ENCODE measurements at places on chromosomes 7 and 10.
A peak's percentile ranks its signal among the peaks of the same experiment; 100 is the strongest.

DNA sequence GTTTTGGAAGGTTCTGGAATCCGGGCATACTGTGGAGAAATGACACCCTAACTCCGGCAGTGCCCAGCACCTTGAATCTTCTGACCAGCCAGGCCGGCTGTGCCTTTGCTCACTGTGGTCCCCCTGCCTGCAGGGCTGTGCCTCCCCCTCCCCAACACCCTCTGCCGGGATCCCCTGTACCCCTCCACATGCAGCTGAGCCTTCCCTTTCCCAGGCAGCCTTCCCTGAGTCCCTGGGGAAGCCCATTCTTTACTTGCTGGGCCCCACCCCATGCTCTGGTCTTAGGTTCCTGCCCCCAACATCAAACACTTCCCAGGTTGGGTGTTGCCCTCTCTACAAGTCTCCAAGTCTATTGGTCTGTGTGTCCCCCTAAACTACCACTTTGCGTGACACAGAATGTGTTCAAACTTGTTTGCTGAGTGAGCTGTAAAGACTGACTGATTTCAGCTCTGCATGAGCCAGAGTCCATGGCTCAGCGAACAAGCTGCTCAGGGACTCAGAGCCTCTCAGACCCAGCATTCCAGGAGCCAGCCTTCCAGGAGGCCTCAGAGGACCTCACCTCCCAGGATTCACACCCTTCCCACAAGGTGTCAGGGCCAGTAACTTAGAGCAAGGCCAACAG is 31.6 kb downstream of the CALML5 start:
- DNase-seq = no peak

DNA sequence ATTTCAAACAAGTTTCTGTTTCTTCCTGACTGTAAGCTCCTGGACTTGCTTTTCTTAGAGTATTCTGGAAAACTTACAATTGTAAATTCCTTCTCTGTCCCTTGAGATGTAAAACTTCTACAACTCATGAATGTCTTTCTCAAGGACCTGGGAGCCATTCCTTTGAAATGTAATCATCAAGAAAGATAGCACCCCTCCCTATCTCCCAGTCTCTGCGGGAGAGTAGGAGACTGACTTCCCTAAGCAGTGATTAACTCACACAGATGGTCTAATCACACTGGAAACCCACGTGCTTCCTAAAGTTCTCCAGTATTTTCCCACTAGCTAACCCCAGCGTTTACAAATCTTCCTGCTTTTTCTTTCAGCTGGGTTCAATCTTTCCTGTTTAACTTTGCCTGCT is 549.4 kb downstream of the SORCS1 start:
- DNase-seq = peak; percentile 87

DNA sequence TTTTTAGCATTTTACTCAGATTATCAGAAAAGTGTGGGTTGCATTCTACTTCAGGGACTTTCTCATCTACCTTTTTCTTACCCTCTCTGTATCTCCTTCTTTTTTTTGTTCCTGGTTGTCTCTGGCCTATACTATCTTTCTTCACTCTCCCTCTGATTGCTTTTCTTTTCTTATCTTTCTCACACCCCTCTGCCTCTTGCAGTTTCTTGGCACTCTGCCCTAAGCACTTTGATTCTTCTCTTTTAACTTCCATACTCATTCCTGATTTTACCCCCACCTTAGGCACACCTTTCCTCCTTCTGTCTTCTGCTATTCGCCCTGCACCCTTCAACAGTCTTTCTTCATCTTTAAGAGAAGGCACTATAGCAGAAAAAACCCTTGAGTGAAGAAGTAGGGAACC is 92.8 kb upstream of the HPS1 start:
- DNase-seq = no peak

DNA sequence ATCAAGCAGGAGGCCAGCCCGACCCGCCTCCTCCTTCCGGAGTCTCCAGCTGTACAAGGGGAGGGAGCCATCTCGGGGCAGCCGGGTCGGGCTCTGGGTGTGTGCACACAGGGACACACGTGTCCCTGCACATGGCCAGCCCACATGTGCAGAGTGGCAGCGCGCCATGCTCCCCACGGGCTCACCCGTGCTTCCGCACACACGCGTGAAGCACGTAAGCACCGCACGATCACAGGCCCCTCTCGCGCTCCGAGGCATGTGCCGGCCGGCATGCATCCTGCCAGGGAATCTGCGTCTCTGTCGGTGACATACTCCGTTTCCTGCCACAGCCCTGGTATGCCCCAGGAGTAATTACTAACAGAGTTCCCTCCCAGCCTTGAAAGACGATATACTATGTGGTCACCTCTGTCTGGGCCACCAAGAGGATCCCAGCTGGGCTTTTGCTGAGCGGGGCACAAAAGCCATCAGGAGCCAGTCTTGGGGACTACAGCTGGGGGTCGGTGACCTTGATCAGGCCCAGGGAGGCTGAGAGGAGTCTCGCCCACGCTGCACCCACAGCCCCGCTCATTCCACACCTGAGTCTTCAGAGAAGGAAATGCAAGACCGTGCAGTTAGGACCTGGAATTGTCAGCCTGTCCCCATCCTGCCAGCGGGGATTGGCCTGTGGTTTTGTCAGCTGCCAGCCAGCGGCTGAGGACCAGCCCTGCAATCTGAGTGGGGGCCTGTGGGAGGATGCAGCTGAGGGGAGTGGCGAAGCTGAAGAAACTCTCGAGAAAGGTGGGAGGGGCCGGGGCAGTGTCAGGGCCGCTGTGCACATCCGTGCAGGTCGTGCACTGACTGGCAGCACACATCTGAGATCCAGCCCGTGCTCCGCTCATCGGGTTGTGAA is 11.0 kb upstream of the LFNG start:
- peak; percentile 61 for DNase-seq

GRCh38 chr10:7165500-7166177 is 245.2 kb downstream of the SFMBT2 start:
- DNase-seq = no peak

- DNase-seq = no peak
Measured at GRCh38 chr10:125172694-125173093, 12.3 kb upstream of the CTBP2 start.

- DNase-seq = peak; percentile 10
Measured at GRCh38 chr10:109721453-109722064, 201.8 kb downstream of the XPNPEP1 start.

GRCh38 chr10:33899578-33900531 is 565.4 kb upstream of the NRP1 start:
- DNase-seq = no peak
